ENCODE measurements at places on chromosomes 5 and 9.

GRCh38 chr9:85944672-85945071 lies 3.7 kb downstream of the NAA35 start:
- no peak for DNase-seq

DNA sequence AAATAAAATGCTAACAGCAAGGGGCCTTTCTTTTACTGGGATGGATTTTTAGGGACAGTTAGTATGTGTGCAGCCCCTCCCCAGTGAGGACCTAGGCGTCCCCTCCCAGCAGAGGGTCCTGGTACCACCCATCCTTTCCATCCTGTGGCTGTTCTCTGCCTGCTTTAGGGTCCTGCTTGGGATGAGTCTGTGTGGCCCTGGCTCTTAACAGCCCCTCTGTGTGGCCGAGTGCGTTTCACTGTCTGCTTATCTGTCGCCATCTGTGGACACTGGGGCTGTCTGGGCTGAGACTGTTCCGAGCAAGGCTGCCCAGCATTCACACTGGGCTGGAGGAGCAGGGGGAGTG lies 17.0 kb downstream of the WNK2 start:
- no peak for DNase-seq

GRCh38 chr5:36610621-36611020 lies 4.2 kb downstream of the SLC1A3 start:
- no peak for DNase-seq

- DNase-seq: no peak
Observed at GRCh38 chr5:311963-312362, 9.6 kb upstream of the AHRR start.

GRCh38 chr9:34741628-34742027 lies 31.7 kb upstream of the CCL21 start:
- DNase-seq: no peak

DNA sequence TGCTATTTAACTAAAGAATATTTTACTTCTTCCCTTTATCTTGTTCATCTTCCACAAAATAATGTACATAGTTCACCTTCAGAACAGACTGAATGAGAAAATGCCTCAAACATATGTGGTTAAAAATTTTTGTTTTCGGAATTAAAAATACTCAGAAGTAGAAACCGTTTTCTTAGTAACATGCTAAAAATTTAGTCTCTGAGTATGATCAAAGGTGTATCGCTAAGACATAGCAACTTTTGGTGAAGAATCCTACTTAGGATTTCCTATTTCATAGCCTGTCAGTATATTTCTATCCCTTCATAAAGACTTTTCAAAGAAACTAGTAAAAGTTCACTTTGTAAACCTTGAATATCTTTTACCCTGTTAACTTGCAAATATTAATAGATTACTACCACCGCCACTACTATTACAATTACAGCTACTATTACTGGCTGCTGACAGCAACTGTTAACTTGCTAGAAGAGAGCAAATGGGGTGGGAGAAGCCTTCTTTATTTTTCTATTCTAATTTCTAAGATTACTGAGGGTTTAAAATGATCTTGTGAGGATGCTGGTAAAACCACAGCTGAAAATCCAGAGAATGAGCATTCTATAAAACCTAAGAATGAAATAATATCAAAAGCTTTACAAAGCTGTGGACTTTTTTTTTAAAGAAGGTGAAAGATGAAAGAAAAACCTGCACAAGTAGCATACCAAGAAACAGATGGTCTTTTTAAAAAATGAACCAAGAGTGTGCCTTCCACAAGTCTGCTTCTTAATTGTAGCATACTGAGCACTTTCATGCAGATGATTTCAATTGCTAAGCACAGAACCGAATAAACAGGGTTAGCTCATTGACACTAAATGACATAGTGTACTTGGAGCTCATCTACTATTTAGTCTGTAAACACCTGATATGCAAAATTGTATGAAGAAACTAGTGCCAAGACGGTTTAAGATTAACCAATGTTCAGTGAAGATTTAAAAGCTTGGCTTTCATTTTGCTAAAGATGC lies 246.3 kb upstream of the EFNA5 start:
- no peak for DNase-seq

- no peak for DNase-seq
Observed at GRCh38 chr9:71921190-71921814, 9.9 kb downstream of the C9orf85 start.

DNA sequence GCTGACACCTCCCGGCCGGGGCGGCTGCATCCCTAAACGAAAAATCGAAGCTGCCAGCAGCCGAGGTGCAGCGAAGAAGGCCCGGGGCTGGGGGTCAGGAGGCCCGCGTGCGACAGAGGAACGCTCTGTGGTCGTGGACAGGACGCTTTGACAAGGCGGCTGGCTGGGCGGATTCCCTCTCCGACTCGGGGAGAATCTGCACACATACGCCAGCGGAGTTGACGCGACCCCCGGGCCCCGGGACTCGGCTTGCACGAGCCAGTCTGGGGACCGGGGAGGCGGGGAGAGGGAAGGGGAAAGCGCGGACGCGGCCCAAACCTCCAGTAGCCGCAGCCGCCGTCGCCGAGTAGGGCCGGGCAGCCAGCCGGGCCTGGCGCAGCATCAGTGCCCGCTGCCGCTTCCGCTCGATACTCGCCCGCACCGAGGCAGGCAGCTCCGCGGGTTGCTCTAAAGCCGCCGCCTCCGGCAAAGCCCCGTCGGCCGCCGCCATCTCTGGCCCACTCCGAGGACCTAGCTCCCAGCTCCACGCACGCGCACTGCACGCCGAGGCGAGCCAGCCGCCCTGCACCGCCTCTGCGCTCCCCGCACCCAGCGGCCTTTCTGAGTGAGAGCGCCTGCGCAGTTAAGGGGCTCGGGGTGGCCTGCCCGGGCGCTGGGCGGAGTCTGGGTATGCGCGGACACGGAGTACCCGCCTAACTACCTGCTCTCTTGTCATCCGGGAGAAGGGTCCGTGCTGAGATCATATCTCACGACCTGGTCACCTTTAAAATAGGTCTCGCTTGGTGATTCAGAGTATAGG lies at the start of gene XPA:
Gene XPA, minus strand, starts transcription at position 538 of the 799 bp plus-strand sequence. Its CDS starts 48 bp downstream, at position 490.
- peak; percentile 97 for DNase-seq

GRCh38 chr9:19424176-19424779 lies 15.5 kb downstream of the ACER2 start:
- no peak for DNase-seq

DNA sequence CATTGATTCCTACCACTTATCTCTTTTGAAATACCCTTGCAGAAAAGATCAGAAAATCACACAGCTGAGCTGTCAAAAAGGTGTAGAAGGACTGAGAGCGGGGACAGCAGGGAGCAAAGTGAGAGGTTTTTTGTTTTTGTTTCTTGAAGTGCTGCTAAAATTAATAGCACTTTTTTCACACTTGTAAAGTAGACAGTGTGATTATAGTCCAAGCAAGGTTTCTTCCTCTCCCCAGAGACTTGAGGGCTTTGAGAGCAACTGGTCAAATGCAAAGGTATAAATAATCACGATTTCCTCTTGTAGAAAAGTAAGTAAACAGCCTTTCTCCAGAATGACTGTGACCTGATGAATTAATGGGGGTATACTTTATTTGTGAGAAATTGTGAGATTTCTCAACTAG lies 326.9 kb downstream of the ZNF608 start:
- no peak for DNase-seq

GRCh38 chr5:172630986-172631385 lies 10.1 kb upstream of the NEURL1B start:
- DNase-seq: no peak

GRCh38 chr9:22469928-22470544 lies 23.4 kb downstream of the DMRTA1 start:
- DNase-seq: peak; percentile 63

GRCh38 chr5:180825768-180826525 lies 23.3 kb upstream of the MGAT1 start:
- peak; percentile 77 for DNase-seq

GRCh38 chr9:92463984-92464383 lies 18.3 kb downstream of the ASPN start:
- DNase-seq: peak; percentile 76

DNA sequence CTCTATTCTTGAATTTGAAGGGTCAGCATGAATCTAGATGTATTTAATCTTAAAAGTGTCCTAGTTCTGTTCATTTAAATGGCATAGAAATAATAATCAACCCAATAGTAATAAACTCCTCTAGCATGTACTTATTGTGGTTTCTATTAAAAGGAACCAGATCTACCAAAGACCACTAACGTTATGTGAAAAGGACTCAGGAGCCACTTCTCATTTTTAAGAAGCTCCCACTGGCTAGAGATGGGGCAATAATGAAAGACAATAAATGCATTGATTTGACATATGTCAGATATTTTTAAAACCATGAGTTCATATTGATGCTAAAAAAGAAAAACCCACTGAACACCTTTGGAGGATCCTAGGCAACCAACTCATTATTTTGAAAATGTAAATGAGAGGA lies 191.9 kb downstream of the ATP10B start:
- no peak for DNase-seq

GRCh38 chr9:105683688-105684275 lies 10.6 kb upstream of the TMEM38B start:
- DNase-seq: no peak

- DNase-seq: no peak
Observed at GRCh38 chr5:167356374-167356773, 935.1 kb upstream of the WWC1 start.

DNA sequence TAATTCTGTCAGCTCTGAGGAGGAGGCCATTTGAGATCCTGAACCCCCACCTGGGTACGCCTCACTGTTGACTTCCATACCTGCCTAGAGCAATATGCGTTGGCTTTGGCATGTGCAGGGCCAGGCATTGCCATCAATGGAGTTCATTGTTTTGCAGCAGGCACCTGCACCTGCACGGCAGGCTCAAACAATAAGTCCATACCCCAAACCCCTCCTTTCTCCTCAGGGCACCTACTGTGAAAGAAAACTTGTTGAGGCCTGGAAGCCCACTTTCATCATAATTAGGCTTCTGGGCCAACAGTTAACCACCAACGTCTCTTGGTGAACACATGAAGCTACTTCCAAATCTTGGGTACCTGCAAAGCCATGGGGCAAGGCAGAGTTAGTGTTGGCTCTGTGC lies 238.7 kb downstream of the NFIB start:
- DNase-seq: no peak

DNA sequence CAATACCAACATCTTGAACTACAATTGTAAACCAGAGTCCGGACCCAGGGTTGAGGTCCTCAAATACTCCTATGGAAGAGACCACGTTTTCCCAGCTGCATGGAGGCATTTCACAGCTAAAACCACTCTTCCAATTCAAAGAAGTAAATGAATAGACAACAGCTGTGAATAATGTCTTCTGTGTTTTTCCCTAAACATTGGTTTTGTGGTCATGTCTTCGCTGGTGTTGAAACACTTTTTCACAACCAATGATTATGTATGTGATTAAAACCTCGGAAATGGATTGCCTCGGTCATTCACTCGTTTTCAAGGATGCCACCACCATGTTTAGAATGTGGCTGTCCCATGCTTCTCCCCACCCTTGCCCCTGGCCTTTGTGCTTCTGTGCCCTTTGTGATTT lies 9.4 kb upstream of the TENT4A start:
- peak; percentile 40 for DNase-seq

GRCh38 chr5:117347280-117347679 lies 772.7 kb upstream of the SEMA6A start:
- no peak for DNase-seq

DNA sequence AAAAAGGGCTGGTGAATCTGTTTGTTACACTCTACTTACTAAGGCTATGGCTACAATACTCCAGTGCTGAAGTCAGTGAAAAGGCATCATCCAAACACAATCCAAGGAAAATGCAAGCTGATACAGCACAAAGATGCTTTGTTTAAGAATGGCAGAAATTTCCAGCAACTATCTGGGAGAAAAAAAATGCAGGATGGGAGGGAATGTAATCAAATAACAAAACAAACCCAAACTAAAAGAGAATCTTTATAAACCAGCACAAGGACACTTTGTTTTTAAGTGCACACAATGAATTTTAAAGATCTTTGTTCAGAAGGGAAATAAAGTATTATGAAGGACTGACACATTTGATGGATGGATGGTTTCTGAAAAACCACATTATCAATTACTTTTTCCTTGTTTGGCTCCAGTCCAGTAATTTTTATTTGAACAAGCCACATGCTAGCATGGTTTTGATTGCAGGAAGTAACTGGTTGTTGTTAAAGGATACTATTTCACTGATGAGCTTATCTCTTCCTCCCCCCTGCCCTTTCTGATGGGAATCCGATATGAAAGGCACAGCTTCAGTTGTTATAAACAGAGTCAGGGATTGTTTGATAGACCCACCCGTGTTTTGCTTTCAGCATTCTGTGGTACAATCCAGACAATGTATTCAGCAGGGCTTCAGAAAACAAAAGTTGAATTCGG lies 12.1 kb upstream of the TLE4 start:
- DNase-seq: no peak

DNA sequence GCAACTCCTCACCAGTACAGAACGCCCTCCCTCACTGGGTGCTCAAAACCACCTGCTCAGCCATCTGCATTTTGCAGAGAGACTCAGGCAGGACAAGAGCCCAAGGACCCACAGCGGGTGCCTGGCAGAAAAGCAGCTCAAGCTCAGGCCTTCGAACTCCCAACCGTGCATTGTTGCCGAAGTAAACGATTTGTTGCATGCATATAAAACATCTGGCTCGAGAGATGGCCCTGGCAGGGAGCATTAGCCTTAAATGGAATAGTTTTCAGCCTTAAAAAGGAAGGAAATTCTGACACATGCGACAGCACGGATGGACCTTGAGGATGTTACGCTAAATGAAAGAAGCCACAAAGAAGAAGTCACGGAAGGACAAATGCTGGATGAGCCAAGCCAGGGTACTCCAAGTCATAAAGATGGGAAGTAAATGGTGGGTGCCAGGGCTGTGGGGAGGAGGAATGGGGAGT lies 160.4 kb upstream of the PHYKPL start:
- no peak for DNase-seq

DNA sequence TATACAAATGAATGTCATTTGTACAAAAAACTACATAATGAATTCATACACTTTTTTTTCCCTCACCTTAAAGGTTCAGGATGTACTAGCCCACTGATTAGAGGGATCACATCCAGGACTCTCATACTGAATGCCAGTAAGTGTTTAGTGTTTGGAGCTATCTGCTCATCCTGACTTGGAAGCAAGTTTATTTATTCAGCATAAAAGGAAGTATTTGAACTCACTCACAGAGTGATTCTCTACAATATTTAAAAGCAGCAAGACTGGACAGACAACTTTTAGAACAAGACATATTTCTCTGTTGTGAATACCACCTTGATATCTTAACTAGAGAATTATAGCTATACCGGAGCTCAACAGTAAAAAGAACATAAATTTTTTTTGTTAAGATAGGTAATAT lies 14.8 kb upstream of the IQGAP2 start:
- no peak for DNase-seq

GRCh38 chr9:131670247-131671132 lies 69.4 kb downstream of the RAPGEF1 start:
- DNase-seq: no peak

All from ELR (cell line).